ENCODE measurements at places on chromosomes 5 and 9.
A peak's percentile ranks its signal among the peaks of the same experiment; 100 is the strongest.

DNA sequence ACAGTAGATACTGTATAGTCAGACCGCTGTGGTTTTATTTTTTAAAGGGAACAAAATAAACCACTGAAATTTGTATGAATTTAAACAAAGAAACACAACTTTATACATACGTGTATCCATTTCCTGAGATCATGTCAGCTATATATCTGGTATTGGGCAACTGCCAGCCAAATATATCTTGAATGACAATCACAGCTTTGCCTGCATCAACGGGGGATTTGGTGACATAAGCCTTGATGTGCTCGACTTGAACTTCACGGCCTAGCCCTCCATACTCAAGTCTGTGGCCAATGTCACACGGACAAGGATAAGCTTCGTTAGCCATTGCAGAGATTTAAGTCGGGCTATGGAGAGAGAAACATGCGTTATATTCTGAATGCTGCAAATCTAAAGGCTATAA, 17.3 kb downstream of the CMBL start:
- no peak for DNase-seq

GRCh38 chr5:39031041-39031440, 43.2 kb downstream of the RICTOR start:
- DNase-seq, result no peak

DNA sequence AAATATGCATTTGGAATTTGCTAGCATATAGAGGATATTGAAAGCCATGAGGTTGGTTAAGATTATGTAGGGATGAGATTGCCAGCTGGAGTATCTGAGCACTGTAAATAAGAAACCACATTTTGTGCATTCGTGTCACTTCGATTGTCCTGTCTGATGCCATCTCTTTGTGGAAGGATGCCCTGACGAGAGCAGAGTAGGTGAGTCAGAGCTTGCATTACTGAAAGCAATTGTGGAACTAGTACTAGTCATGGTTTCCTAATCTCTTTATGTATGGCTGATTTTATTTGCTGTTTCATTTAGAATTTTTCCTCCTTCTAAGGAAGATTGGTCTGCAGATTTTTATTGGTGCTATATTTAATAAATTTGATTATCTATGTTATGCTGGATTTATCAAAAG, 14.5 kb upstream of the TAS2R1 start:
- no peak for DNase-seq

GRCh38 chr5:144017631-144018030, 152.8 kb downstream of the YIPF5 start:
- no peak for DNase-seq

DNA sequence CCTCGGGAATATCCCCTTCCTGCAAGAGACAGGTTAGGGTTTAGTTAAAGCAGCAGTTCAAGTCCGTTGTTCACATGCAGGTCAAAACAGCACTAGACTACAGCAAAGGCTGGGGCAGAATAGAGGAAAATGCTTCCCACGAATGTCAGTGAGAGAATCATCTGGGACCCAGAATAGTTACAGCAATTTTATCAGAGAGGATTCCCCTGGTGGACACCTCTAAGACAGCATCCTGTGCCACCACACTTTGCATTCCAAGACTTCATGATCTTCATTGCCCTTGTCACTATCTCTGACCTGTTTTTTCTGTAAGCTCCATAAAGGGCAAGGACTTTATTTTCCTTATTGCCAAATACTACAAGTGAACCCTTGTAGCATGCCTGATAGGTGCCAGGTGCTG, 12.9 kb downstream of the GRXCR2 start:
- DNase-seq, result no peak

DNA sequence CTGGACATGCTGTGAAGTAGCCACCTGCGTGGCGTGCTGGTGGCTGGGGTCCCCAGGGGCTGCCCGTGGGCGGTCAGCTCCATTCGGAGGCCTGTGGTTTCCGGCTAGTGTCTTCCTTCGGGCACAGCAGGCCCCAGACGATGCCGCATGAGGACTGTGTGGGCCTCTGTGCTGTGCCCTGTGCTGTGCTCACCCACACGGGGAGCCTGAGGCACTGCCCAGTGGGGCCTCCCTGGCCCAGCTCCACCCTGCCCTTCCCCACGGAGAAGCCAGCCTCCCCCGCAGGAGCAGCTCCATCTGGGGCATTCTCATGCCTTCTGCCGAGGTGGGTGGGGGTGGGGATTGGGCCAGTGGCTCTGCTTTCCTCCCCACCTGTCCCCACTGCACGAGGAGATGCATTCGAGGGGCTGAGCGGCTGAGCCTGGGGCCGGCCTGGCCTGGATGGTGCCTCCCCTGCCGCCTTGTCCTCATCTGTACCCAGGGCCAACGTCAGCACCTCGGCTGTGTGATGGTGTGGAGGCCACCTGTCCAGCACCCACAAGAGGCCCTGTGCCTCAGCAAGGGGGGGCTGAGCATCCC, 24.2 kb downstream of the RXRA start:
- no peak for DNase-seq

DNA sequence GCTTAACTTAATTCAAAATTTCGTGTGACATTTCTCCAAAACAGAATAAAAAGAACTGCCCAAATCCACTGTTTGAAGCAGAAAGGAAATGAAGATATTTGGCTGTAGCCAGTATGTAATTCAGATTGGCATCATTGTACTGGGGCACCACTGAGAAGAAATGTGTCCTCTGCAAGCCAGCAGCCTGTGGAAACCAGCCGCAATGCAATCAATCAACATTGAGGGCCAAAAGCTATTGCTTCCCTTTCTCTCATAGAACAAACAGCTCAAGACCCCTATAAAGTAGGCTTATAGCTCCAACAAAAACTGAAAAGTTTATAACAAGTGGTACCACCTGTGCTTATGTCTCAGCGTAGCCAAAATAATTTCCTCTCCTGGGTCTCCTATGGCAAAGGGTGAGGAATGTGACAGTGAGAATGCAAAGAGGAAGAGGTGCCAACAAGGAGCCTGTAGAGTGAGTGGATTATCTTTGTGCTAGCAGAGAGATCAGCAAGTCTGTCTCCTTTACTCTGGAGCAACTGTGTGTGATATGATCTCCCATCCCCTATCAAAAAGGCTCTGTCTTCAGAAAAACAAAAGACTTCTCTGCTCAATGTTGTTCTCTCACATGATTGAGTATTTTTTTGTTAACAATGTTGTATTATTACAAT, 1072.3 kb upstream of the DMAC1 start:
- no peak for DNase-seq

- no peak for DNase-seq
Measured at GRCh38 chr5:59496524-59497134, 396.9 kb downstream of the PDE4D start.

- no peak for DNase-seq
Measured at GRCh38 chr9:23686257-23686656, 139.8 kb downstream of the ELAVL2 start.

GRCh38 chr9:26650325-26650724, 242.3 kb downstream of the CAAP1 start:
- DNase-seq, result no peak

DNA sequence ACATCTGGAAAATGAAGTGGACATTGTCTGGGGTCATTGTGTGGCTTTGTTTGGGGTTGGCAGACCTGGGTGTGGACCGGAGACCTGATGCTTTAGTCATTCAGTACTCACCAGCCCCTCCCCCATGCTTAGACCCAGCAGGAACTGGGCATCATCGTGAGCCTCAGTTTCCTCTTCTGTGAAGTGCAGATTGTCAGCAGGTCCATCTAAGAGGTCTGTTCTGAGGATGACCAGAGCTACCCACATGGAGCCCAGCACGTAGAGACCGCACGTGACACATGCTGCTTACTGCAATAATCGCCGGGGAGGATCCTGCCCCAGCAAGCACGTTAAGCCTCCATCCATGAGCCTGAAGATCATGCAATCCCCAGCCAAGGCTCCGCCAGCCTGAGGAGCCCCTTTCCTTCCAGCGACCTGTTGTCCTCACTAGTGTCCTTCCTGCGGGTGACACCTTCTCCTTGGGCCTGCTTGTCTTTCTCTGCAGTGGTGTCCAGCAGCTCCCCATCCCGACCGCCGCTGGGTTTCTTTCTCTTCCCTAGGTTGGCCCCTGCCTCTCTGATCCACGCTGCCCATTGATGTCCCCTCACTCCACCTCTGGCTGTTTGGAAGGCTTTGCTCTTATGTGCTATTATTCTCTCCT, 26.7 kb upstream of the IRX4 start:
- DNase-seq, result no peak

DNA sequence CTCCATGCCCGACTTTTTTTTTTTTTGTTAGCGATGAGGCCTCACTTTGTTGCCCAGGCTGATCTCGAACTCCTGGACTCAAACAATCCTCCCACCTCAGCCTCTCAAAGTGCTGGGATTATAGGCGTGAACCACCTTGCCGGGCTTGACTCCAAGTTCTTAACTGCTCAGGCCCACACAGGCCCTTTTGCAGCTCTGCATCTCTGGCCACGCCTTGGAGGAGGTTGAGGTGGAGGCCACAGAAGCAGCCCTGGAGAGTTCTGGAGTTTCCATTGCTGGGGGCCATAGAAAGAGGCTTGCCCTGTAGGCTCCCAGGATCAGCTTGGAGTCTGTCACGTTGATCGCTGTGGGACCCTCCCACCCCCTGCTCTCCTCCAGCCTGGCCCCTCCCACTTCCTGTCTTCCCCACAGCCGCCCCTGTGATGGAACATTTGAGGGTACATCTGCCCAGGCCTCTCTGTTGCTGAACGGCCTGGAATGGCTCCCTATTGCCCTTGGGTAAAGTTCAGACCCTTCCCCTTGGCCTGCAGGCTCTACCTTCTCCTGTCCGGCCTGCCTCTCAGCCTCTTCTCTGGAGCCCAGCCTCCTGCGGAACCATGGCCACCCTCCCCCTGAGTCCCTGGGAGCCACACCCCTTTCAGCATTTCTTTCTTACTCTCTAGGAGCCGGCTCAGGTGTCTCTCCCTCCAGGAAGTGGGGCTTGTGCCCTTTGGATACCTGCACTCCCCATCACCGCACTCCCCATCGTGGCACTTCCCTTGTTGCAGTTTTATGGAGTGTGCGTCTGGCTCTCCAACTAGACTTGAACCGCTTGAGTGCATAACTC, 30.4 kb upstream of the IER5L start:
- DNase-seq, result no peak

DNA sequence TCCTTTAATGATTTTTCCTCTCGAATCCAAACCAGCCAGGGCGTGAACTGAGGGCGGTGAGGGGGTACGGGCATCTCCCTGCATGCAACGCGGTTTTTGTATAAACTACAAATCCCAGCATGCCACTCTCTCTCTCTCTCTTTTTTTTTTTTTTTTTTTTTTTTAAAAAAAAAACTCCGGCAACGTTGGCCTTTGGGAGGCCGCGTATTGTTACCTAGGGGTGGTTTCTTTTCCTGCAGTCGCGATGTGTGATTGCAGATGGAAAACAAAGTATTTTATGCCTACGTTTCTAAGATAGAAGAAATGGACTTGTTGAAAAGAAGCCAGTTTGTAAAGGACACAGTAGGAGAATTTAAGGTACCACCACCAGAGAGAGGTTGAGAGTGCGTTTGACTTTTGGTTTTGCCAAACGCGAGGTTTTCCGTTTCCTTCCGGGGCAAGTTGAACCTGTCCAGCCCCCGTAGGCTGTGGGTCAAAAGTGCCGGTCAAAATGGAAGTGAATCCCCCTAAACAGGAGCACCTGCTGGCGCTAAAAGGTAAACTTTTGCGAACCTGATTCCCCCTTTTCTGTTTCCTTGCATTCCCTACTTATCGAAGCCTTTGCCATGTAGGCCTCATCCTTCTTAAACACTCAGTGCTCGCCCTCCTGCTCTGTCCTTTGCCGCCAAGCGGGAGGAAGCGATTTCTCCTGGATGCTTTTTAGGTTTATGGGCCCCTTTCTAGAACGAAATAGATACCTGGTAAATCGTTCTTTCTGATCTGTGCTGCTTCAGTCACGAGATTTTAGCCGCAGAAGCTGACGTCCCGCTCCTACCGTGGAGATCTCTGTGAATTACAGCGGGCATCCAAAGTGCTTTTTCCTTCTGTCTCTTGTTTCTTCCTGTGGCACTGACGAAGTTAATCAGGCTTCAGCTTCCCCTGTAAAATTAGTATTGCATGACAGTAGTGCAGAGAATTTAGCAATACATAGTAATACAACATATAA, at the start of the genes SHLD3 and TRAPPC13:
TSS of gene SHLD3 (plus strand) at position 457 of the 985 bp plus-strand sequence. CDS start 4,561 bp downstream, outside the sequence.
TSS of gene TRAPPC13 (plus strand) at position 457 of the 985 bp plus-strand sequence. CDS start at position 491, 34 bp downstream.
- peak; percentile 67 for DNase-seq

GRCh38 chr9:3676766-3677165, 151.0 kb upstream of the RFX3 start:
- DNase-seq, result no peak

DNA sequence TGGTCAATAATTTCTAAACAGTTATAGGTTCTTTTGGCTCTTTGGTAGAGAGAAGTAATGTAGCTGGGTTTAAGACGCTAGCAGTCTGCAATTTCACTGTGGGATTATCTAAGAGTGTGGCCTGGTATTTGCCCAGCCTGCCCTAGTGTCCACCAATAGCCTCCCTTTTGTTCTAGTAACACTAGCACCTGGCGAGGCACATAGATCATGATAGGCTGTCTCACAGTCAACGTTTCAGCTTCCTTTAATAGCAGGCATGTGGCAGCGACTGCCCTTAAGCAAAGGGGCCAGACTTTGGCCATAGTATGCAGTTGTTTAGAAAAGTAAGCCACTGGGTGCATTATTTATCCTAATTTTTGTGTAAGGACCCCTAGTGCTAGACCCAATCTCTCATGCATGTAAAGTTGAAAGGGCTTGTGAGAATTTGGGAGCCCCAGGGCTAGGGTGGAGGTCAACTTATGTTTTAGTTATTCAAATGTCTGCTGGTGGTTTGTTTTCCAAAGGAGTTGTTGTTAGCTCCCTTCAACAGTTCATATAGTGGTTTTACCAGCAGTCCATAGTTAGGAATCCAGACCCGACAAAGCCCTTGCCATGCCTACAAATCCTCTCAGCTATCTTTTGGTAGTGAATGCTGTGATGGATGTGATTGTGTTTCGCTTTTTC, 274.3 kb downstream of the HTR1A start:
- DNase-seq, result no peak

DNA sequence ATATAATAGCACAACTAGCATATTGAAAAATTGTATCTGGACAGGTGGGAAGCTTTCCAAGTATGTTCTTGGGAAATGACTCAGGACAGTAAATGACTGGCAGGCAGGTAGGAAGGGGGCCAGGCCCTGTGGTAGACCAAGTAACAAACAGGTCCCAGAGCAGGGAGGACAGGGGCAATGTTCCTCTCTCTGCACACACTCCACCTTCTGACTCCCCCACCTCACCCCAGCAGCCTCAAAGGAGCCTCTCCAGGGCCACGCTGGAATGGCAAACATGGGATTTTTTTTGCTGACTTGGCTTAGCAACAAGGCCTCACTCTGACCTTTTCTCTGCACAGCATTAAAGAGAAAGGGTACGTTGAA, 31.1 kb upstream of the IQGAP2 start:
- DNase-seq, result no peak

GRCh38 chr9:134570151-134570621, 71.4 kb upstream of the COL5A1 start:
- DNase-seq, result no peak

GRCh38 chr5:64978546-64978945, 209.8 kb downstream of the CWC27 start:
- DNase-seq, result no peak

Data from AG04450 (cell line).